ENCODE measurements at places on chromosomes 4 and X. TPM values are rescaled to one million over a fixed set of nuclear protein-coding genes. Genes with fewer than 3 reads are reported as not detected.

Gene PPP1R2C
- total RNA-seq, result not detected

- no peak overlapping the region for H3K27ac ChIP-seq
- DNase-seq, result no peak
- no peaks in the 10 kb centered on the region for H3K27me3 ChIP-seq
- no peak overlapping the region for H3K4me3 ChIP-seq
- peaks cover under 1% of the 10 kb centered on the region for H3K4me1 ChIP-seq
- no peaks in the 10 kb centered on the region for H3K36me3 ChIP-seq
These were observed 4.6 kb upstream of the CLDN24 start for GRCh38 chr4:183326853-183327252.

- no peak overlapping the region for H3K27ac ChIP-seq
- H3K4me3 ChIP-seq, result no peak overlapping the region
- H3K27me3 ChIP-seq, result no peaks in the 10 kb centered on the region
- H3K4me1 ChIP-seq, result no peaks in the 10 kb centered on the region
- no peak for DNase-seq
These were observed 136.5 kb downstream of the PRKX start for GRCh38 chrX:3576886-3577501.

GRCh38 chr4:107196312-107196711 is 160.2 kb upstream of the DKK2 start:
- no peak for DNase-seq
- H3K27me3 ChIP-seq, result peaks cover 1% of the 10 kb centered on the region
- no peaks in the 10 kb centered on the region for H3K4me1 ChIP-seq
- no peaks in the 10 kb centered on the region for H3K36me3 ChIP-seq
- H3K4me3 ChIP-seq, result no peak overlapping the region

DNA sequence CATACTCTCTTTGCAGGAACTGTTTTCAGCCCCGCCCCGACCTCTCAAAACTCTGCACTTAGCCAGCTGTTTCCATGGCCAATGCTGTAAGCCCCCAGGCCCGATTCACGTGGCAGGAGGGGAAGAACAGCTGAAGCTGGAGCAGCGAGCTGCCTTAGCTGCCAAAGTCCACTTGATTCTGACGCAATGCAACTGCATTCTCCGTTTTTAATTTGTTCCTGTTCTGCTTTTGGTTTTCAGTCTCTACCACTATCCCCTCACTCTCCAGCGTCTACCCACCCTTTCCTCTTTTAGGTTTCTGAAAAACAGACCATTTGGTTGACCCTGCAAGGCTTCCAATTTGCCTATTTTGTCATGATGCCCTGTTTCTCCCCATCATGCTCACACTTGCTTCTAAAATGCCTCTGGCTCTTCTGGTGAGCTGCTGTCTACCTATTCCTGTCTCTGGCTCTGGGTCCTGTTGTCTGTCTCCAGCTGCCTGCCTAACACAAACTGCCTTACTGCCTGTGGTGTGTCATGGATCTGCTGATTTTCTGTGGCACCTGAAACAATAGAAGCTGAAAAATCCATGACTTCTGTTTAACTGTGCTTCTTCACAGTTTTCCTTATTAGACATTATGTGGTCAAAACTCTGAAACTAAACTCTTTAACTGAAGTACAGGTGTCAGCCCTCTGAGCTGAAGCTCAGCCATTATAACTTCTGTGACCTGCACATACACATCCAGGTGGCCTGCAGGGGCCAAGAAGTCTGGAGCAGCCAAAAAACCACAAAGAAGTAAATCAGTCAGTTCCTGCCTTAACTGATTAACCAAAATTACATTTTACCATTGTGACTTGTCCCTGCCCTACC is 160.5 kb upstream of the AGTR2 start:
- no peaks in the 10 kb centered on the region for H3K4me1 ChIP-seq
- H3K4me3 ChIP-seq, result no peak overlapping the region
- H3K36me3 ChIP-seq, result no peaks in the 10 kb centered on the region
- H3K27me3 ChIP-seq, result no peaks in the 10 kb centered on the region
- no peak overlapping the region for H3K27ac ChIP-seq

DNA sequence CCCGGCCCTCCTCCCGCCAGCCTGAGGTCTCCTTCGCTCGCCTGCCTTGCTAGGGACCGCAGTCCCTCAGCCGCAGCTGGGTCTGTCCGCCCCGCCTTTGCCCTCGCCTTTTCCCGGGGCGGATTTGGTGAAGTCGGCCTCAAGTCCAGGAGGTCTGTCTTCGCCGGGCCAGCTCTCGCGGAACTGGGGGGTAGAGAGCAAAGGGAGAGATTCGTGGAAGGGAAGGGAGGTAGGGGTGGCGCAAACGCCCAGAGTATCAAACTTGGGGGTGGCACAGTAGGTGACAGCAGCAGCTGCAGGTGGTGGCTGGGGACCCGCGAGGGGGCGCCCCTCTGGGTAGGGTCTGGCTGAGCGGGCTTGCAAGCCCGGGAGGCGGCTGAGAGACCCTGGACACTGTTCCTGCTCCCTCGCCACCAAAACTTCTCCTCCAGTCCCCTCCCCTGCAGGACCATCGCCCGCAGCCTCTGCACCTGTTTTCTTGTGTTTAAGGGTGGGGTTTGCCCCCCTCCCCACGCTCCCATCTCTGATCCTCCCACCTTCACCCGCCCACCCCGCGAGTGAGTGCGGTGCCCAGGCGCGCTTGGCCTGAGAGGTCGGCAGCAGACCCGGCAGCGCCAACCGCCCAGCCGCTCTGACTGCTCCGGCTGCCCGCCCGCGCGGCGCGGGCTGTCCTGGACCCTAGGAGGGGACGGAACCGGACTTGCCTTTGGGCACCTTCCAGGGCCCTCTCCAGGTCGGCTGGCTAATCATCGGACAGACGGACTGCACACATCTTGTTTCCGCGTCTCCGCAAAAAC is at the start of gene NPY2R:
Gene NPY2R, plus strand, starts transcription at position 379 of the 797 bp plus-strand sequence. CDS start 5,304 bp downstream, outside the sequence.
- H3K4me3 ChIP-seq, result no peak within 1 kb of the TSS
- DNase-seq, result no peak
- peaks cover 42% of the 10 kb centered on the region for H3K27me3 ChIP-seq
- H3K4me1 ChIP-seq, result no peaks in the 10 kb centered on the region
- no peak within 1 kb of the TSS for H3K27ac ChIP-seq
